ENCODE measurements at places on chromosomes 7 and 10. TPM values are rescaled to one million over a fixed set of nuclear protein-coding genes. Genes with fewer than 3 reads are reported as not detected.

GOLGA7B gene
- total RNA-seq = 0.10 TPM

GRCh38 chr7:90119178-90119971 is 34.9 kb upstream of the STEAP1 start:
- peak; percentile 65 for DNase-seq

NUPR2 gene
- not detected for total RNA-seq

GRCh38 chr7:40331915-40332314 is 197.1 kb downstream of the SUGCT start:
- DNase-seq = no peak

LLCFC1 gene
- not detected for total RNA-seq

- DNase-seq = no peak
Observed at GRCh38 chr10:97943294-97943693, 87.1 kb downstream of the CRTAC1 start.

- peak; percentile 74 for DNase-seq
Observed at GRCh38 chr7:101410743-101411507, 48.2 kb downstream of the COL26A1 start.

GRCh38 chr7:135879233-135879632 is 97.9 kb downstream of the MTPN start:
- DNase-seq = no peak

DNA sequence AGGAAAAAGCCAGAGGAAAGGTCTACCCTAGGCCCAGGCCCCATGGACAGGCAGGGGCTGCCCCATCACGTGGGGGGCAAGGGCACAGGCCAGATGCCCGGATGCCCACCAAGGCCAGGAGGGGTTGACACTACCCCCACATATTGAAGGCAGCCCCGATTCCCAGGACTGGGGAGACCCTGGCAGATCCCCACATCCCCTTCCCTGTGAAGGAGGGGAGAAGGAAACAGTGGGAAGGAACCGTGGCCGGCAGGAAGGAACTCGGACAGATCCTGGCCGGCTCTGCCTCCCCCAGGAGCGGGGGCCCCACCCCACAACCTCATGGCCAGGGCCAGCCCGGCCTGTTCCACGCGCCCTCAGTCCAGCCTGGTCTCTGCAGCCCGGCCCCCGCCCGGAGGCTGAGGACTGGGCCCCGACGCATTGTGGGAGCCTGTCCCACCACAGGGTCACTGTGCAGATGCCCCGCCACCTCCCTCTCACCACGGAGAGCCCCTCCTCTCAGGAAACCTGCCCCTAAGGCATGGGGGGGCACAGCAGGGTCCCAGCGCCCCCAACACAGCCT is 41.3 kb downstream of the PAPOLB start:
- DNase-seq = no peak

DNA sequence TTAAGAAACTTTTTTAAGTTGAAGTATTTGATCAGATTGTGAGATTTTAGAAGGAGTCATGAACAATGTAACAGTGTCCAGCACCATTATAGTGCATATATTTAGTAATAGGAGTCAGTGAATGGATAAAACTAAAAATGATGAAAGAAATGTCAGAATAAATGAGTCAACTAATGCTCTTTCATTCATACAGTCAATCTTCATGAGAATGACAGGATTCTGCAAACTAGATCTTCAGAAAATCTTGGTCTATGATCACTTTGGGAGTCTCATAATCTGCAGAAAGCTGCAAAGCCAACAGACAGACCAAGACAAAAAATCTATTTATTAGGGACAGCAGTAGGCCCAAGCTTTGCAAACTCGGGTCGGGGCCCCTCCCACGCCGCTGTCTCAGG is 710 bp downstream of the RNLS start:
- DNase-seq = no peak

LUC7L2 gene
- total RNA-seq = 66.7 TPM

COL1A2 gene
- total RNA-seq = 4,115 TPM

DNA sequence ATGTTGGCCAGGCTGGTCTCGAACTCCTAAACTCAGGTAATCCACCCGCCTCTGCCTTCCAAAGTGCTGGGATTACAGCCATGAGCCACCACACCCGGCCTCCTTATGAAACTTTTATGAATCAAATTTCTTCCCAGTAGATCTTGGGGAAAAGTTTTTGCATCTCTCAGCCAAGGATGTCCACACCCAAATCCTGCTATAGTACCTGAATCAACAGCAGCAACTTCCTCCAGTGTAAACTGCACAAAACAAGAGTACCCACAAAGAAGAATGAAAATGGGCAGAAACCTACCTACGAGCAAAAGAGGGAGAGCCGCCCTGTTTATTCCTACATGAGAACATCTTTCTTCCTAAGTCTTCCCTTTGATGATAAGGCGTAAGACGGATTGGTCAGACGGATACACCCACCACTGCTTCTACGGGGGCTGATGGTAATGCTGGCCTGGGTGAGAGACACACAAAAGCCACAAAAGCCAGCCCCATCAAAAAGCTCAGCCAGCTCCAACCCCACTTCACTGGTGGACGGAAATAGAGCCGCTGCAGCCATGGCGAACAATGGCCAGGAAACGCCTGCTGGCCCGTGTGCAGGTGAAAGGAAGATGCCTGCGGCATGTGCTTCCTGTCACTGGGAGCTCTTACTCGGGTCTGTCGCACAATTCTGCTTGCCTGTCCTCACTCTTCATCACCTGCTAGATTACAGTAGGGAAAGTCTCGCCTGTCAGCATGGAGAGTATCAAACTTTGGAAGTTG is 10.4 kb downstream of the JCAD start:
- no peak for DNase-seq

ANXA8 gene
- 9.3 TPM for total RNA-seq

DNA sequence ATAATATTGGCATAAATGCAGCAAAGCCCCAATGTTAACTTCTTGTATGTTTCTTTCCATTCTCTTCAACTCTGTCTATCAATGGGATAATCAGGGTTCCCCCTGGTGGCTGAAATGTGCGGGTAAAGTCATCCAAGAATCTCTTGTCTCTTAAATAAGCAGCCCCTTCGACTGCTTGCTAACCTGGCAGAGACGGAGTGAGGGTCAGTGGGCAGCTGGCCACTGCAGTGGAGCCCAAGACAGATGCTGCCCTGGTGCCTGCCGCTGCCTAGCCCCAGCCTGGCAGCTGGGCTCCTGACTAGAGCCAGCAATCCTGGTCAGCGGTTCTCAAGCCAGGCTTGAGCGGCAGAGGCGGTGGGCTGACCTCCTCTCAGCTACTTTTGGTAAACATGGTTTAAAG is 248.9 kb downstream of the COBL start:
- peak; percentile 82 for DNase-seq

NPVF gene
- total RNA-seq = not detected

- no peak for DNase-seq
Observed at GRCh38 chr10:109067031-109067430, 856.3 kb downstream of the XPNPEP1 start.

- DNase-seq = no peak
Observed at GRCh38 chr10:79898597-79899325, 50.1 kb downstream of the SFTPD start.

DNA sequence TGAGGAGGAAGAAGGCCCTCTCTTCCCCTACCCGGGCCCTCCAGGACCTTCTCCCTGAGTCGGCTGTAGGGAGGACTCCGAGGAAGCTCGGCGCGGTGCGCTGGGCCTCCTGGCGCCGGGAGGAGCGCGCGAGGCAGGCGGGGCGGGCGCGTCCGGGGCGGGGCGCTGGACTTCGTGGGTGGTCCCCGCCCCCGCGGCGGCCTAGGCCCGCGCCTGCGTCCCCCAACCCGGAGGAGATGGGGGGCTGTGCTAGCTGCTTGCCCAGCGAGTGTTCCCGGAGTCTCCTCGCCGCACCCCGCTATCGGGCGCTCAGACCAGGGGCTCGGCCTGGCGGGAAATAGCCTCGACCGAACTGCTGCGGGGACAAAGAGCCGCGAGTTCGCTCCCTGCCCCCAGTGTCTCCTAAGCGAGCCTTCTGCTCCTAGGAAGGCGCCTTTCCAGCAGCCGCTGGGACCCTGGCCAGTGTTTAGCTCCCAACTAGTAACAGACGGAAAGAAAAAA is 19.2 kb upstream of the SMO start:
- DNase-seq = peak; percentile 75

WDFY4 gene
- total RNA-seq = 5.7 TPM

GRCh38 chr10:63720072-63720537 is 198.9 kb downstream of the REEP3 start:
- peak; percentile 79 for DNase-seq

DNA sequence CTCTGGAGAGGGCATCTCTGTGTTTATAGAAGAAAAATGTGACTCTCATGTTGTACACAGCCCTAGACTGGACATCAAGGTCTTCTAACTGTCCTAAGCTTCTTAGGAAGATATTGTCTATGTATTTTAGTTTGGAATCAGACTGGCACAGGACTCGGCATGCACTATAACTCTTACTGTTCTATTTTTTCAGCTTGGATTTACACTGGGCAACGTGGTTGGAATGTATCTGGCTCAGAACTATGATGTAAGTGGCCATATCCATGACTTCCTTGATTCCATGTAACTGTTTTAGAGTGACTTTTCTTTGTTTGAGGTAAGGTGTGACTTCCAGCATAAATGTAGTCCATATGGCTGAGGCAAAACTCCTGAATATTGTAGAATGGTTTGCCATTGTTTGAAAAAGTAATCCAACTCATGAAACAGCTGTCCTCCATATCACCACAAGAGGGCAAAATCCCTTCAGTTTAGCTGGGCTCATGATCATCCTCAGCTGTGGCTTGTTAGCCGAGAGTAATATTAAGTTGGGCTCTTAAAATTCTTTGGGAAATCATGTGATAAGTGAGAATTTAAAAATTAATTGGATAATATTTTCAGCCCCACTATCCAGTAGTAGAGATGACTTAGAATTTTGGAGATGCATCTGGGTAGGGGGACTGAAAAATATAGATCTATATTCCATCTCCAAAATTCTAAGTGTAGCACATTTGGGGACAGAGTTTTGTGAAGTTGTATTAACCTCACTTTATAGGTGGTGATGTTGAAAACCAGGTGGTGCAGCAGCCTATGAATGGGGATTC is 10.4 kb downstream of the STMP1 start:
- DNase-seq = peak; percentile 81

DNA sequence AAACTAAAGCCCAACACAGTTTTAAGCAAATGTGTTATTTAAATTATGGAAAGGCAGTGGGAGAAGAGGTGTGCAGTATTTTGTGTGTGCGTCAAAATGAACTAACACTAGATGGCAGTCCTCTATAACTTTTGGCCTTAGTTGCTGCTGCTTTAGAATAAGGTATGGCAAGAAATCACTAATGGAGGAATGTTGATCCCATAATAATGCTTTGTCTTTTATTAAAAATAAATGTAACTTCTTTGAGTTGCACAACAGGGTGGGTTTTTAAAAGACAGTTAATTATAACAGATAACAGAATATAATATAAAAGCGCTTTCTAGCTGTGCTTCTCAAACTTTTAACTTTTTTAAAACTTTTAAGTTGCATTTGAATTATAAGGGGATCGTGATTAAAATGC is 56.4 kb downstream of the BBS9 start:
- peak; percentile 83 for DNase-seq

DNA sequence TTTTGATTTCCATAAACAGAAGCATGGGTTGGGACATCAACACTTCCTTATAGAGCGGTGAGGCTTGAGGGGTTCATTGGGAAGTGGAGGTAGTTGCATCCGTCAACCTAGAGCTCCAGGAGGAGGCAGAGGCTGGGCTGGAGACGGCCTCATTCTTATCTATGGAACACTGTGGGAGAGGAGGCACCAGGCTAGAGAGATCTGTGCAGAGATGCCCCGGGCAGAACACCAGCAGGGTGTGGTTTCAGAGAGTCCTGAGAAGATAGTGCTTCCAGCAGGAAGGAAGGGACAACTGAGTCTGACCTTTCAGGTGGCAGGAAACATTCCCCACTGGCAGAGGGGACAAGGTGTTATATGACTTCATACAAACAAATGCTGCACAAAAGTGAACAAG is 56.7 kb downstream of the TCERG1L start:
- no peak for DNase-seq

ARHGEF5 gene
- total RNA-seq = 7.4 TPM

- no peak for DNase-seq
Observed at GRCh38 chr7:54663186-54663585, 95.8 kb downstream of the SEC61G start.

GRCh38 chr10:126638542-126638941 is 32.0 kb downstream of the C10orf90 start:
- DNase-seq = no peak

ARHGEF35 gene
- total RNA-seq = 4.2 TPM

SLC18A3 gene
- total RNA-seq = 0.31 TPM

MSMB gene
- not detected for total RNA-seq

DNA sequence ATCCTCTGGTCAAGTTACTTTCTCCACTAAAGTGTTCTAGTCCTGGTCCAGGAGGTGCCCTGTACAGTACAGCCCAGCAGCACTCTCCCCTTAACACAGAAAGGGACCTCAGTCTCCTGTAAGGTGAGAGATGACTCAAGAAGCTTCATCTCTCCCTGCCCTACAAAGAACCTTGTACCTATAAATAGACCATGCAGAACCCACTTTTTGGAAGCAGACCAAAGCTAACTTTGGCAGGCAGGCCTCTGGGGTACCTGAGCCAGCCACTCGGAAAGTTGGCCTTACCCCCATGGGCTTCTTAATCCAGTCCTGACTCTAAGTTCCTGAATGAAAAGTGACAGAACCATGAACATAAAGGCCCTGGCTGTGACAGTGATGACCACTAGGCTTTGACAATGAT is 454.8 kb downstream of the KCNMA1 start:
- DNase-seq = no peak

- peak; percentile 37 for DNase-seq
Observed at GRCh38 chr10:103333934-103334520, 16.9 kb downstream of the PCGF6 start.

GRCh38 chr10:55668326-55668922 is 692.6 kb downstream of the ZWINT start:
- DNase-seq = peak; percentile 2

GRCh38 chr10:29479081-29479925 is 155.5 kb downstream of the SVIL start:
- no peak for DNase-seq

- DNase-seq = no peak
Observed at GRCh38 chr10:95422233-95422632, 131.4 kb upstream of the PDLIM1 start.

- peak; percentile 32 for DNase-seq
Observed at GRCh38 chr7:2856388-2857169, 12.5 kb upstream of the GNA12 start.

LIPA gene
- total RNA-seq = 32.7 TPM
